ENCODE measurements at places on chromosomes 7 and 10.

DNA sequence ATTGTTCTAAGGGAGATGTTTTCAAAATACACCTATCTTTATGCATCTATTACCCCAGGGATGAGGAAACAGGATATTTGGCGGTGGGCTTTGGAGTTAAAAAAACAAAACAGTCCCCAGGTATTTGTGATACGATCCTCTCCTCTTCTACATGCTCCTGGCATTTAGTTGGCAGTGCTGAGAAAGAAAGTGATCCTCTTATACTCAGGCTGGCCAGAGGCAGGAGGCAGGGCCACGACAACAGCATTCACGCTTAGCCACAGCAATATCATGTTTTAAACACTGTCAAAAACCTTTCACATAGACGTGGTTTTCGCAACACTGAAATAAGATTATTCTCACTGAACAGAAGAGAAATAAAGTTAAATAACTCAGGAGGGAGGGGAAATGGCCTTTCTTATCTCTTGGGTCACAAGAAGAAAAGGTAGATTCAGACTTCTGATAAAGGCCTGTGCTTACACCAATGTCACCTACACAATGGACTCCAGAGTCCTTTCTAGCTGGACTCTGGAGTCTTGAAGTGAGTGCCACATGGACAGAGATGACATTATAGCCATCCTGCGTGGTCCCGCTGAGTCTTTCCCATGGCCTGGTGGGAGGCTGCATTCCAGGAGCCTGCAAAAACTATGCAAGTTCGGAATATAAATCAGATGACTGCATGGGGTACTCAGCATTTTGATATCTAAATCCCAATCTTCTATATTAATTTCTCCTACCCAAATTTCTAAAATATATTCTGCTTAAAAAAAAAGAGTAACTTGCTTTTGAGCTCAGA is 88.7 kb downstream of the PIP4K2A start:
- peaks cover 20% of the 10 kb centered on the region for H3K4me1 ChIP-seq
- no peaks in the 10 kb centered on the region for H3K27me3 ChIP-seq
- H3K27ac ChIP-seq = no peak overlapping the region
- DNase-seq = no peak
- H3K4me3 ChIP-seq = no peak overlapping the region

DNA sequence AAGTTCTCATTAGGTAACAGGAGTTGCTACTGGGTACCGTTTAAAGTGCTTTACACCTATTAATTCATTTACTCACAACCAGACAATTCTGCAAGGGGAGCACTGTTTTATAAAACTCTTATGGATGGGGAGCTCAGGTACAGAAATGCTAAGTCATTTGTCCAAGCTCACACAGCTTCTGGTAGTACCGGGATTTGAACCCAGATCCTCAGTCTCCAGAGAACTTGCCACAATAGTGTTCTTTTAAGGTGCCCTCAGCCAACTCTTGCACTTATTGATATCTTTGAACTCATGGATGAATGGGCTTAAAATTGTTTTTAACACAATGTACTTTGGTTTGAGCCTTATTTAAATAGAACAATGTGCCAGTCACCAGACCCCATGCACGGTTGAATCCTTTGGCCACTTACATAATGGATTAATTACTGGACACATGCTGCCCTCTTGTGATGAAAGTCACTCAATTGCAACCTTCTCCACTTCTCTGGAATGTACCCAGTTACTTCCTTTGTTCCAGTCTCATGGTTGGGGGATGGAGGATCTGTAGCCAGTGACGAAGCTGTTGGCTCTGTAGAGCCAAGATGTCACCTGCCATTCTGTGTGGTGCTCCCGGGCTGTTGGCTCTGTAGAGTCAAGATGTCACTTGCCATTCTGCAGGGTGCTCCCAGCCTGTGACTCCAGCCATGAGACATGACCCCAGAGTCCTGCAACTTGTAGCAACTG is 65.6 kb downstream of the NOD1 start:
- no peaks in the 10 kb centered on the region for H3K4me1 ChIP-seq
- no peak overlapping the region for H3K4me3 ChIP-seq
- H3K27ac ChIP-seq = no peak overlapping the region
- no peak for DNase-seq
- H3K36me3 ChIP-seq = peaks cover 4% of the 10 kb centered on the region

DNA sequence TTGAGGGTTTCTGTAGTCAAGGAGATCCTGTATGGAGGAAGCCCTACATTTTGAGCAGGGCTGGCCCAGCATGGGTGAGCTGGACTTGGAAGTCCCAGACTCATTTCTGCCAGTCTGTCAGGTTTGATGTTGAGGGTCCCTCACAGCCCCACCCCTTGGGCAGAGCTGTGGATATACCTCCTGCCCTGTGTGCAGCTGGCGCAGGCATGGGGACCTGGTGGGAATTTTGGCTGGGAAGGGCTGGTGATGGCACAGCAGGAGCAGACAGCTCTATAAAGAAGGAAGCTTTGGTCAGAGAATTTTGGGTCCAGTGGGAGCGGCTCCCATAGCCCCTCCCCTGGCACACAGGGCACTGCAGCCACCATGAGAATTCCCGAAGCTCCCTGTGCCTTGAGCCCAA is 482.6 kb downstream of the RPS24 start:
- no peak for DNase-seq
- no peak overlapping the region for H3K4me3 ChIP-seq
- no peaks in the 10 kb centered on the region for H3K36me3 ChIP-seq
- H3K27me3 ChIP-seq = peaks cover 8% of the 10 kb centered on the region
- no peak overlapping the region for H3K27ac ChIP-seq

GRCh38 chr7:76133164-76133775 is 68.4 kb upstream of the SRRM3 start:
- H3K27ac ChIP-seq = no peak overlapping the region
- no peaks in the 10 kb centered on the region for H3K4me1 ChIP-seq
- DNase-seq = no peak
- peaks cover 11% of the 10 kb centered on the region for H3K27me3 ChIP-seq
- no peaks in the 10 kb centered on the region for H3K36me3 ChIP-seq

GRCh38 chr10:2618690-2619089 is 448.7 kb upstream of the PFKP start:
- H3K27me3 ChIP-seq = no peaks in the 10 kb centered on the region
- H3K4me3 ChIP-seq = no peak overlapping the region
- H3K36me3 ChIP-seq = no peaks in the 10 kb centered on the region
- H3K27ac ChIP-seq = no peak overlapping the region
- no peak for DNase-seq

DNA sequence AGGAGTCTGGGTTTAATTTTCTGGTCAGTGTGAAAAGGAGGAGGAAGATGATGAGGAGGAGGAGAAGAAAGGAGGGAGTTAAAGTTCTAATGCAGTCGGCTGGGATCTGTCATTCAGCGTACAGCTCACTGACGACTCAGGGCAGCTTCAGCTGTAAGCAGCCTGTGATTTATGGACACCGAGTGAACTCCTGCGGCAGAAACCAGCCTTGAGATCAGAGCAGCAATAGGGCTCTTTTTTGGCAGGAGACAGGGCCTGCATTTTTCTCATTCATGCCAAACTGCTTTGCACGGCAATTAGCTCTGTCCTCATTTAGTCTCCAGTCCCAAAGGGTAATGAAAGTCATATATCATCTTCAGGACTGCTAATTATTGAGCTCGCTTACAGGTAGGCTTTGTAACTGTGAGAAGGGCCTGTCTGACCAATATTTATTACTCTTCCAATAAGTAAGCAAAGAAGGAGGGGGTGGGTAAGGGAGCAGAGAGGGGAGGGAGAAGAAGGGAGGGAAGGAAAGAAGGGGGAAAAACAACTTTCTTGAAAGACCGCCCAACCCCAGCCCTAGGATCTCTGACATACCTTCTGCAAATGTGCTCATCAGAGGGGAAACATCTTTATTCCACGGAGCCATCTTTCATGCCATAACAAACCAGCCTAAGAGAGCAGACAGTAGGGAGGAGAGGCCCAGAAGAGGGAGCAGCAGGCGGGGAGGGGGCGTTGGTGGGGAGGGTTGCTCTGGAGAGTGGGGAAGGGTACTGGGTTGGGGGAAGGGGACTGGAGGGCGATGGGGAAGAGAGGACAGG is 48.1 kb upstream of the COMTD1 start:
- H3K27me3 ChIP-seq = peaks cover 9% of the 10 kb centered on the region
- no peaks in the 10 kb centered on the region for H3K36me3 ChIP-seq
- no peak for DNase-seq
- H3K27ac ChIP-seq = no peak overlapping the region
- no peak overlapping the region for H3K4me3 ChIP-seq

DNA sequence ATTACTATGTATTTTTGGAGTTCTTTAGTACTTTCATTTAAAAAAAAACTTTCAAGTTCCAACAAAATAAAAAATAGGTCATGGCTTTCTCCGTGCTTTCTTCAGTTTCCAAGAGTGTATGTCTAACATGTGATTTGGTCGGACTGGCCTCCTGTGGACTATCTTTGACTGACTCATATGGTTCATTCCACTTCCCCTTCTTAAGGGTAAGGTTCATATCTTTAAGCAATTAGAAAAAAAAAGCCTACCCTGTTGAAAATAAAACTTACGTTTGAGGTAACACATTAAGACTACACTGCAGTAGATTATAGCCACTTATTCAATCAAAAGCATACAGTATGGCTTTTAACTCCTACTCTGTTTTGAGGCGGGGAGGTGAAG is 112.8 kb upstream of the AHR start:
- no peaks in the 10 kb centered on the region for H3K4me1 ChIP-seq
- H3K27ac ChIP-seq = no peak overlapping the region
- no peak for DNase-seq

DNA sequence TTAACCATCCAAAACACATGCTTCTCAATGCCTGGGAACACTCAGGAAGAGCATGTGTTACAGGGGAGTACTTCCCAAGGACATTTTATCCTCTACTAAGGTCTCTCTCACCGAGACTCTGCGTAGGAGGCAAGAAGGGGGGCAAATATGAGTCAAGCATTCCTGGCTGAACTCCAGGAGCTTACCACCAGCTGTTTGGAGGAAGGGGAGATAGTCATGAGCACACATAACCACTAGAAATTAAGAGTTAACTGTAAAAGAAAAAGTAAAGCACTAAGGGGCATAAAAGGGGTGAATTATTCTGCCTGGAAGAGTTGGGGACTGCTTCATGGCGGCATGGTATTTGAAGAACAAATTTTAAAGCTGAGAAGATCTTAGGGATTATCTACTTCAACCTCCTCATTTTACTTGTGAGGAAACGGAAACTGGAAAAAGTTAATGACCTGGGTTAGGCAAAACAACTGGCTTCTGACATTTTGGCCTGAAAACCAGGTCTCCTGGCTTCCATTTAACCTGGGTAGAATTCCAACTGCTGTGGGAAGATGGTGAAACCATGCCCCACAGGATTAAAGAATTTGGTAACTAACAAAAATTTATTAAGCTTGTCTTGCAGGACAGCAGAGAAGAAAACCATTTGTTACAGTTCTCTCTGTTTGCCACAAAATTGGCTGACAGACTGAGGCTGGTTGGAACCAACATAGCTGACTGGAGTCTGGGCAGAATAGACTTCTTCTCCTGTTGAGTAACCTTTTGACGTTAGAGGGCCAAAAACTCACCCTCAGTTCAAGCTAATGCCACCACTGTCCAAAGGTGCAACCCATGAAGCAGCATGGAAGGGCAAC is 85.5 kb downstream of the SLC25A13 start:
- no peak overlapping the region for H3K4me3 ChIP-seq
- H3K27ac ChIP-seq = no peak overlapping the region
- no peaks in the 10 kb centered on the region for H3K27me3 ChIP-seq
- H3K36me3 ChIP-seq = no peaks in the 10 kb centered on the region
- H3K4me1 ChIP-seq = no peaks in the 10 kb centered on the region

GRCh38 chr10:63521416-63522276 is 445 bp downstream of the REEP3 start:
- H3K27ac ChIP-seq = peak overlapping the region; percentile 99
- H3K36me3 ChIP-seq = no peaks in the 10 kb centered on the region
- DNase-seq = peak; percentile 68
- peak overlapping the region; percentile 92 for H3K4me3 ChIP-seq
- H3K27me3 ChIP-seq = no peaks in the 10 kb centered on the region
- peaks cover 71% of the 10 kb centered on the region for H3K4me1 ChIP-seq

- H3K4me1 ChIP-seq = no peaks in the 10 kb centered on the region
- no peak for DNase-seq
- H3K36me3 ChIP-seq = no peaks in the 10 kb centered on the region
- no peaks in the 10 kb centered on the region for H3K27me3 ChIP-seq
- no peak overlapping the region for H3K27ac ChIP-seq
- no peak overlapping the region for H3K4me3 ChIP-seq
Measured at GRCh38 chr10:131396121-131397050, 84.9 kb upstream of the TCERG1L start.

DNA sequence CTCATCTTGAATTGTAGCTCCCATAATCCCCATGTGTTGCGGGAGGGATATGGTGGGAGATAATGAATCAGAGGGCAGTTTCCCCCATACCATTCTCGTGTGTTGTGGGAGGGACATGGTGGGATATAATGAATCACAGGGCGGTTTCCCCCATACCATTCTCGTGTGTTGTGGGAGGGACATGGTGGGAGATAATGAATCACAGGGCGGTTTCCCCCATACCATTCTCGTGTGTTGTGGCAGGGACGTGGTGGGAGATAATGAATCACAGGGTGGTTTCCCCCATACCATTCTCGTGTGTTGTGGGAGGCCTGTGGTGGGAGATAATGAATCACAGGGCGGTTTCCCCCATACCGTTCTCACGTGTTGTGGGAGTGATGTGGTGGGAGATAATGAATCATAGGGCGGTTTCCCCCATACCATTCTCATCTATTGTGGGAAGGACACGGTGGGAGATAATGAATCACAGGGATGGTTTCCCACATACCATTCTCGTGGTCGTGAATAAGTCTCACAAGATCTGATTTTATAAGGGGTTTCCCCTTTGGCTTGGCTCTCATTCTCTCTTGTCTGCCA is 271.0 kb downstream of the MAD1L1 start:
- H3K27ac ChIP-seq = no peak overlapping the region
- peaks cover 47% of the 10 kb centered on the region for H3K36me3 ChIP-seq
- no peaks in the 10 kb centered on the region for H3K4me1 ChIP-seq
- no peaks in the 10 kb centered on the region for H3K27me3 ChIP-seq
- peak; percentile 67 for DNase-seq
- H3K4me3 ChIP-seq = no peak overlapping the region

- H3K27ac ChIP-seq = no peak overlapping the region
- DNase-seq = no peak
- no peak overlapping the region for H3K4me3 ChIP-seq
Measured at GRCh38 chr10:101997803-101998202, 58.2 kb downstream of the ARMH3 start.

- no peaks in the 10 kb centered on the region for H3K27me3 ChIP-seq
- no peak for DNase-seq
- H3K27ac ChIP-seq = no peak overlapping the region
- H3K4me3 ChIP-seq = no peak overlapping the region
- H3K36me3 ChIP-seq = no peaks in the 10 kb centered on the region
- H3K4me1 ChIP-seq = no peaks in the 10 kb centered on the region
Measured at GRCh38 chr7:285731-286130, 4.2 kb upstream of the FOXL3 start.

- H3K27me3 ChIP-seq = peaks cover 6% of the 10 kb centered on the region
- H3K27ac ChIP-seq = no peak overlapping the region
- no peak overlapping the region for H3K4me3 ChIP-seq
- no peaks in the 10 kb centered on the region for H3K4me1 ChIP-seq
- DNase-seq = no peak
Measured at GRCh38 chr7:45174328-45174610, 16.7 kb downstream of the RAMP3 start.

- H3K4me3 ChIP-seq = no peak overlapping the region
- H3K27ac ChIP-seq = no peak overlapping the region
- peaks cover 8% of the 10 kb centered on the region for H3K27me3 ChIP-seq
- no peaks in the 10 kb centered on the region for H3K36me3 ChIP-seq
- no peak for DNase-seq
Measured at GRCh38 chr10:71679425-71679824, 40.2 kb downstream of the C10orf105 start.

Measured in DND-41 (cell line).